ENCODE measurements at places on chromosomes 6 and 20.

- DNase-seq: no peak
Measured at GRCh38 chr20:8473459-8473858, 341.4 kb downstream of the PLCB1 start.

GRCh38 chr6:82861121-82861520 lies 204.5 kb downstream of the UBE3D start:
- no peak for DNase-seq

- DNase-seq: no peak
Measured at GRCh38 chr20:33883164-33883563, 72.0 kb downstream of the CHMP4B start.

- DNase-seq: no peak
Measured at GRCh38 chr6:45640811-45641210, 263.1 kb upstream of the SUPT3H start.

DNA sequence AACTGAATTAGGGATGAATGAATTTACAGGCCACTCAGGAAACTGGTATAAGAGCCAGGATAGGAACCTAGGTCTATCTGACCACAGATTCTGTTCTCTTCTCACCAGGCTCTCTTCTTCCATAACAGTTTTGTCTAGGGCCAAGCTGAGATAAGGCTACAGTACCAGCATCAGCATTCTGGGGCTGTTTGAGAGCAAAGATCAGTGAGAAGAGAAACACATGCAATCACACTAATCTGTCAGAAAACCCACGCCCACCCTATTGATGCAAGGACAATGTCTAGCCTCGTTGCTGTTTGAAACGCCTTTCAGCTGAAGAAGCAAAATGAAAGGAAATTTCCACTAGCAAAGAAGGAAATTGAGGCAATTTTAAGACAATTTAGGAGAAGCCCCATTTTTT lies 137.7 kb downstream of the LCA5 start:
- no peak for DNase-seq

- DNase-seq: no peak
Measured at GRCh38 chr6:39870950-39871349, 63.3 kb downstream of the MOCS1 start.

DNA sequence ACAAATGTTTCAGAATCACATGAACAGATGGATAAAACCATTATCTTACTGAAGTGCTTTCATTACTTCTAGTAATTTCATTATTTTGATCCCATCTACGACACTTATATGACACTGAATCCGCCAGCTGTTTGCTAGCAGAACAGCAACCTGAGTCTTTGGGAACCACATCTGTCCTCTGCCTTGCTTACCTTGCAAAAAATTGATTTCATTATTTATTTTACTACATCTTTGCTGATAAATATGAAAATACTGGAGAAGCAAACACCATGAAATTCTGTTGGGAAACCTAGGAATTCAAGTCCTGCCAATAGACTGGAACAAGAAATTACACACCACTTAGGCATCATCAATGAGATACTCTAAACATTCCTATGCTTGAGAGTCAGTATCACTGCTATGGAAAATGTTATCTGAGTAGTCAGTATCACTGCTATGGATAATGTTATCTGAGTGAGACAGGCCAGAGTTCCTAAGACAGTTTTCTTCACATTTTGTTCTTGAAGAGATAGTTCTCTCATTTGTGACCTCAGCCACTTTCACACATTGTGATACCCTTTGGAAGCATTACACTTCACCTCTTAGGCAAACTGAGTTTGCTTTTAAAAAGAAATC lies 91.9 kb downstream of the PDE10A start:
- no peak for DNase-seq

DNA sequence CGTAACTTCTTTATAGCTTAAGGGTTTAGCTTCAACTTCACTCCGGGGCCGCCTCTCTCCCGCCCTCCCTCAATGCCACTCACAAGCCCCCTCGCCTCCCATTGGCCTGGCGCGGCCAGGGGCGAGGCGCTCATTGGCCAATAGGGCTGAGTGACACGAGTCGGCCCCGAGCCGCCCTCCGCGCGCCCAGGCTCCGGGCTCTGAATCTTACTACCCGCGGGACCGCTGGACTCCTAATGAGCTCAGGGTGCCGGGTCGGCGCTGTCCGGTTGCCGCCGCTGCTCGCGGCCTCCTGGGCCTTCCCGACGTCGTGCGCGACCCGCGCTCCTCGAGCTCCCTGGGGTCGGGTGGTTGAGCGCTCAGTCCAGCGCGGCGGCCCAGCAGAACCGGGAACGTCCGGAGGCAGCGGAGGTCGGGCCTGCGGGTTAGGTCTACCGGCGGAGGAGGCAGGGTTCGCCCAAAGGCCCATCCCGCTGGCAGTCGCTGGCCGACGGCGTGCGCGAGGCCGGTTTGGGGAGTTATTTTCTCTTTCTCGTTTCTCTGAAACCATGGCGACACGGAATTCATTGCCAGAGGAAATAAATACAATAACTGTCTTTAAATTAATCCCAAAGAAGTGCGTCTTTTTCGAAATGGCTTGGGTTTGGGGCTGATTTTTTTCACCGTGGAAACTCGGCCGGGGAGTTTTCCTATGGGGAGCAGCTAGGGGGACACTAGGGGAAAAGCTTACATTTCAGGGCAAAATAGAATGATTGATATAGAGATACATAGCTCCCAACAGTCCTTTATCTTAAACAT lies at the start of gene SIM1:
Gene SIM1, minus strand, starts transcription at position 19 of the 798 bp plus-strand sequence. CDS start 1,453 bp downstream, outside the sequence.
- no peak for DNase-seq

DNA sequence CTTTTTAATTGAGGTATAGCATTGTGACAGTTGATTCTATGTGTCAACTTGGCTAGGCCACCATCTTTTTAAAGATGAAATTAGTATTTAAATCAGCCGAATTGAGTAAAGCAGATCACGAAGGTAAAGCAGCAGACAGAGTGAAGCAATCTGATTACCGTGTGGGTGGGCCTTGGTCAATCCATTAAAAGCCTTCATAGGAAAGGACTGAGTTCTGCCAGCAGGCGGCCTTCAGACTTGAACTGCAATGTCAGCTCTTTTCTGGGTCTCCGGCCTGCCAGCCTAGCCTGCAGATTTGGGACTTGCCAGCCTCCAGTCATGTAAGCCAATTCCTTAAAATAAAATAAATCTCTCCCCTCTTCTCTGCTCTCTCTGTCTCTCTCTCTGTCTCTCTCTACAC lies 22.4 kb upstream of the TGM2 start:
- DNase-seq: no peak

GRCh38 chr6:9659848-9660247 lies 755.0 kb downstream of the TFAP2A start:
- DNase-seq: no peak

DNA sequence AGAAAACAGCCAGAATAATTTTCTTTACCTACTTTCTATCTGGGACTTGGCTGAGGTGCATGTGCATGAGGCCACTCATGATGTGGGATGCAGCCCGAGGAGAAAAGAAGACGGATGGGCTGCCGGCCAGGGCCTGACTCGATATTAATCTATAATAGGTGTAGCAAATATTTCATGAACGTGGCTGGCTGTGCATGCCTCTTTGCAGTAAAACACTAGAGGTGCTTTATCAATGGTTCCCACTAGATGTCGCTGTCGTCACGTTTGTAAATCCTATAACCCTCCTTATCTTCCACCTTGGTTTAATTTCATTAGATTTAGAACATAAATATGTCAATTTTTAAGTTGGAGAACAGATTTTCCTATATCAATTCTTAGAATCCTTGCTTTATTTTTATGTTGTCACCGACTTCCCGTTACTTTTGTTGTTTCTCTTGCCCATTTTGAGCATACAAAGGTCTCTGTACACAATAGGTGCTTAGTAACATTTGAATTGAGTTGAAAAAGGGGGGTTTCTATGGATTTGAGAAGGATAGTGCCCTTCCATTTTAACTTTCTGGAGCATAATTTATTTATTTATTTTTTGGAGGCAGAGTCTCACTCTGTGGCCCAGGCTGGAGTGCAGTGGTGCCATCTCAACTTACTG lies 19.6 kb upstream of the FERMT1 start:
- DNase-seq: peak; percentile 48

GRCh38 chr20:8557711-8558110 lies 425.6 kb downstream of the PLCB1 start:
- no peak for DNase-seq

GRCh38 chr20:43448748-43449535 lies 8.8 kb upstream of the SRSF6 start:
- no peak for DNase-seq

DNA sequence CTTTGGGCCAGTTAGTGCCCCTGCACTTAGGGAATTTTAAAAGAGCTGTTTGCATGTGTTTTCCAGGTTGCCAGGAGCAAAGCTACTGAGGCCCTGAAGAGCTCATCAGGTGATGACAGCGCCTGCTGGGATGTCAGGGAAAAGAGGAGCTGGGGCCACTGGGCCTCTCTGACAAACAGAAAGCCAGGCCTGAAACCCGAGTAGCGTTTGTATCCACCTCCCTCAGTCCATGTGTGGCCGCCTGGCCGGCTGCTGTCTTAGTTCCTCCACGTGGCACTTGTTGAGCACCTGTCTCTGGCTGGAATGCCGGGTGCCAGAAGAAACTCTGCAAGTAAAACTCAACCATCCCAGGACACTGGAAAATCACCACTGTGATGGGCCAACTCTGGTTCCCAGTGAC lies 601.2 kb downstream of the CDH26 start:
- no peak for DNase-seq

- DNase-seq: no peak
Measured at GRCh38 chr20:53957451-53958172, 112.8 kb downstream of the BCAS1 start.

GRCh38 chr6:111534231-111534751 lies 51.3 kb upstream of the REV3L start:
- DNase-seq: peak; percentile 79

DNA sequence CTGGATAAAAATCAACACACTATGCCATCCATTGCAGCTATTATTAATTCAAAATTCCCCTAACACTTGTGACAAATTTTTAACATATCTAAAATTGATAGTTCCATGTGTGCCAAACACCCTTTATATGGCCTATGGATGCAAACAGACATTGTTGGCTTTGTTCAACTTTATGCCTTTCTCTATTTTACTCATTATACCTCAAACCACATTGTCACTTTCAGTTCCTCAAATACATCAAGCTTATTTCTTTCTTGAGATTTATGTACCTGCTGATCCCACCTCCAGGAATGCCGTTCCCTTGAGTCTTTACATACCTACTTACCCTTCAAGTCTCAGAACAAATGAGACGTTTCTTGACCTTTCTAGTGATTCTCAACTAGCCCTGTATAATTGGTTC lies 193.5 kb upstream of the PLN start:
- DNase-seq: no peak

DNA sequence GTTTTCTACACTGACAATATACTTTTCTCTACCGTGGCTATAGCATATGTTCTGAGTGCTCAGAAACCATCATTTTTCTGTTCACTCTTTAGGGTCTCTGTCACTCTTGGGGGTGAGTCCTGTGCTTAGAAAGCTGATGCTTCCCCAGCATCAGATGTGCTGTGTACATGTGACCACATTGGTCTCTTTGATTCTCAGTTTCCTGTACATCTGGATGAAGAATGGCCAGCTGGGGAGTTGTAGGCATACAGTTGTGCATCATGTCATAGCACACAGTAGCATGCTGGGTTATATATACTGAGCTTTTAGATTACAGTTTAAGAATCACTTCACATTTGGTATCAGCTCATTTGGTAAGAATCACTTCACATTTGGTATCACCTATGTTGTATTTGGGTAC lies 238.6 kb upstream of the PREP start:
- no peak for DNase-seq

DNA sequence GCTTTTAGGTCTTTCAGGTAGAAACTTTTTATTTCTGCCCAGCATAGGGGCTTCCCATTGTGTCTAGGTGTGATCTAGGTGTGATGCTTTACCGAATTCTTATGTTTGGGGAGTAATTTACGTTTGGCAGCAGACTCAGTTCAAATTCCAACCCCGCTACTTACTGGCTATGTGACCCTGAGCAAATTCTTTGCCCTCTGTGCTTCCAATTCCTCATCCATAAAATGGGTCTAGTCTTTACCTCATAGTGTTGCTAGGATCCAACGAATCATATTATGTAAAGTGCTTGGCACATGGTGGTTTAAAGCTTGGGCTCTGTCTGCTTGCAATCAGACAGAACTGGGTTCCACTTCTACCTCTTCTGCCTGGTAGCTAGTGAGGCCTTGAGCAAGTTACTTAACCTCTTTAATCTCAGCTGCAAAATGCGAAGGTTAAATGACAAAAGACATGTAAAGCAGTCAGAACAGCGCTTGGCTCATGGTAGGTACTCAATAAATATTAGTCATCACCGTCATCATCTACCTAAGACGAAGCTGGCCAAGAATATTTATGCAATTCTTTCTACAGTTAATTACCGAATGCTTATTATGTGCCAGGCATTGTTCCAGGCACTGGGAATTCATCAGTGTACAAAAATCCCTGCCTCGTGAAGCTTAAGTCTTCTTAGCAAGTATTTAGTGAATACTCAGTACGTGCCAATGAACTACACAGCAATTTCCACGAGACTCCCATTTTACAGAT lies 1.0 kb downstream of the NSFL1C start:
- no peak for DNase-seq

DNA sequence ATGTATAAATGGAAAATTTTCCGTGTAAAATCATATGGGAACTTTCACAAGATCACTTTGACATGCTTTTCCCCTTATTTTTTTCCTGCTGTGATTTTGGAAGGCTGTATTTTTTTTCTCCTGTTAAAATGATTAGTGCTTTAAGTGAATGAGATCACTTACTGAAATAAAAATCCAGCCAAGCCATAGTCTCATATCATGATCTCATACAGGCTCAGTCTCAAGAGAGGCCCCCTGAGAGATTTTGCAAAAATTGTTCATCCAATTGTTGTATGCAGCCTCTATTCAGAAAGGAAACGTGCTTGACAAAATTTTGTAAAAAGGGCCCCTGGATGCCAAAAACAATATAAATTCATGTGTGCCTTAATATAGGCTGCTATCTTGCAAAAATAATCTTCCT lies 528.2 kb downstream of the HDGFL1 start:
- no peak for DNase-seq

- no peak for DNase-seq
Measured at GRCh38 chr20:62357681-62358080, 9.4 kb downstream of the LAMA5 start.

DNA sequence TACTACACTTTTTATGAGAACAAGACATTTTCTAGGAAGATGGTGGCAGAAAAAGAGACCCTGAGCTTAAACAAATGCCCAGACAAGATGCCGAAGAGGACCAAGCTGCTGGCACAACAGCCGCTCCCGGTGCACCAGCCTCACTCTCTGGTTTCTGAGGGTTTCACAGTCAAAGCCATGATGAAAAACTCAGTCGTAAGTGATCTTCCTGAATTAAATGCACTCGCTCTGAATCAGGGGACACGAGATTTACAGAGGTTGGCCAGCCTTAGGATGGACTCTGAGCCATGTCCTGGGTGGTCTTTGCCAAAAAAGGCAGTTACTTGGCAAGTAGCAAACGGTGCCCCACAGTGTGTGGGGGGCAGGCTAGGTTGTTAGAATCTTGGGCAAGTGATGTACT lies 423 bp downstream of the PACRG start:
- no peak for DNase-seq

- DNase-seq: no peak
Measured at GRCh38 chr6:159325476-159325875, 156.3 kb downstream of the FNDC1 start.

GRCh38 chr20:35305682-35306556 lies 13.7 kb upstream of the FAM83C start:
- DNase-seq: no peak
